ENCODE measurements at places on chromosomes 11 and 22.

DNA sequence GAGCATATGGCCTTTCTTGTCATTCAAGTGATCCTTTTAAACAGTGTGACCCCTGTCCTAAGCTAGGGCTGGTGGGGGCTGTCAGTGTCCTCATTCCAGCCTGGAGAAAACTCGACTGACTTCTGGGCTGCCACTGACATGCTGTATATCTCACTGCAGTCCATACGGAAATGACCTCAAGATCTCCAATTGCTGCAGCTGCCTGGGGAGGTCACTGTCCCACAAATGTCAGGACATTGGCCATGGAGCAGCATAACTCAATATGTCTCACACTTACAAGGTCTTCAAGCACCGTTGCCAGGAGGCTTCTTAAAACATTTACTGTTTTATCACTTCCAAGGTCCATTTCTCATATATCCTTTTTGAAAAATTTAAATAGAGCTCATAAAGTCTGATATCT, 27.8 kb upstream of the CSNK2A3 start:
- DNase-seq: no peak

- DNase-seq: no peak
Observed at GRCh38 chr22:22048981-22049531, 66.5 kb upstream of the TOP3B start.

DNA sequence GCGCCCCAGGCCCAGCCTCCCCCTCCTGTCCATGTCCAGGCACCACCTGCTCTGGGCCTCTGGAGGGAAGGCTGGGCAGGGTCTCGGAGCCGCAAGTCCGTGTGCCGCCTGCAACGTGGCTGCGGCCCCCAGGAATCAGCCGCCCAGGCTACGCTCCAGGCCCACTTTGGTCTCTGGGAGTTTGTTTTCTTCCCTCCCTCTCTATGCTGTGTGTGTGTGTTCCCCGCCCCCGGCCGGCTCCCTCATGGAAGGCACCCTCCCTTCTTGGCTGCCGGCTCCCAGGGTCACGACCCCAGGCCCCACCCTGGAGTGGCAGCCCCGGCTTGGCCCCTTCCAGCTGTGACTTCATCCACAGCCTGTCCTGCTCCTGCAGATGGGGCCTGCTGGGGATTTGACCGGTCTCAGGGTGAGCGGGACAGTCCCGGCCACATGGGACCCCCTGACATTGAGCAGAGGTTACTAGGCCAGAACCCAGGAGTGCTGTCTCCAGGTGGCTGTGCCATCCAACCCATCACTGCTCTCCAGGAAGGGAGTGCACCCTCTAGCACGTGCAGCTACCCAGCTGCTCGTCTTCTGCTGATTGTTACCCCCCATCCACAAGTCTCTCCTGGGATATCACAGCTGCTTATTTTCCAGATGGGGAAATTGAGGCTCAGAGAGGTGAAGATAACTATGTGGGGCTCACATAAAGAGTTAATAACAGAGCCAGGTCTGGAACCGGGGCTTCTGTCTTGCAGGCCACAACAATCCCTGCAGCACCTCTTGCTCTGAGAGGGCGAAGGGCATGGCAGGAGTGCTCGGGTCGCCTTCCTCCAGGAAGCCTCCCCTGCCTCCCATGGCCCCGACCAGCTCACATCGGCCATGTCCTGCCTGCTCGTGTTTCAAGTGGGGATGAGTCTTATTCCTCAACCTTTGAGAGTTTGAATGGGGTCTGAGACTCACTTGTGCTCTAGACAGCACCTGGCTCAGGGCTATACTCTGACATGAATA, 2.8 kb upstream of the LIF start:
- DNase-seq: peak; percentile 29

- peak; percentile 99 for DNase-seq
Observed at GRCh38 chr11:114295676-114296604, at the start of gene NNMT. NNMT (plus strand) TSS chr11:114296399; CDS start chr11:114296557, 158 bp downstream.

DNA sequence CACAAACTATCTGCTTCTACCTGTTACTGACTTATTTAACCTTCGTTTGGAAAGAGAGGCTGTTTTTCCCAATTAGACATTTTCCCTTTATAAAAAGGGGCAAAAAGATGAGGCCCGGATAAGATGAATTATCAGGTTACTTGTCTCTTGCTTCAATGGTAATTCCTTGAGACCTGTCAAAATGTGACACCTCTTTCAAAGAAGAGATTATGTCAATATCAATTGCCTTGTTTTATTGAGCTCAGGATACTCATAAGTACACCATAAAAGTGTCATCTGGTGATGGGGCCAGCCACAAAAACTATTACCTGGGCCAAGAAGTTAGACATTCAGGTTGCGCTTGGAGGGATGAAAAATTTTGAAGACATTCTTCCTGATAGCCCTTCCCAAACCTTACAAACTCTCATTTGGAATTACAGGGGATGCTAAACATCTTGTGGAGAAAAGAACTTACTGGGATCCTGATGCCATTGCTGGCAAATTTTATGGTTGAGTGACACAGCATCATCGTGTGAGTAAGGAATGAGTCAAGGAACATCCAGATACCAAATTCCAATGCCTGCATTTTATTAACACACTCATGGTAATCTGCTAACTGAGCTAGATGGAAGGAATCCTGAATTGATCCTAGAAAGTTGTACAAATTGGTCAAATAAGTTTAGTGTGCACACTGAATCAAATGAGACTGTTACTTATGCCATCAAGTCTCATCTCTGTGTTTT, 1071.2 kb downstream of the LRRC4C start:
- DNase-seq: peak; percentile 81

GRCh38 chr11:113534625-113535024, 59.4 kb upstream of the DRD2 start:
- no peak for DNase-seq

DNA sequence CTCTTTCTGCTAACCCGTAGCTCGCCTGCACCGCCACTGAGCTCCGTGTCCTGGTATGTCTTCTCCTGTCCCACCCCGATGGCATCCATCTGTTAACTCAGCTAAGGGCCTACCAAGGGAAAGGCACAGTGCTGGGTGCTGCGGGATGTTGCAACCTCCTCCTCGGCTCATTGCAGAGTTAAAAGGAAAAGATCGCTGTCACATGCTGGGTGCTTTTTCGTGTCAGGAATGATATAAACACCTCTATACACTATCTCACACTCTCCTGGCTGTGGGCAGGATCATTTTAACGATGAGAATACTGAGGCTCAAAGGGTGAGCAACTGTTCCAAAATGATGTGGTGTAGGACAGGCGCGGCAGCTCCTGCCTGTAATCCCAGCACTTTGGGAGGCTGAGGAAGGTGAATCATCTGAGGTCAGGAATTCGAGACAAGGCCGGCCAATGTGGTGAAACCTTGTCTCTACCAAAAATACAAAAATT, 10.1 kb downstream of the TXN2 start:
- peak; percentile 75 for DNase-seq
